ENCODE measurements at places on chromosomes 12 and 14.

GRCh38 chr14:74647678-74648461 is 35.8 kb upstream of the LTBP2 start:
- DNase-seq: no peak

GRCh38 chr14:87102811-87103378 is 890.1 kb downstream of the GALC start:
- DNase-seq: no peak

DNA sequence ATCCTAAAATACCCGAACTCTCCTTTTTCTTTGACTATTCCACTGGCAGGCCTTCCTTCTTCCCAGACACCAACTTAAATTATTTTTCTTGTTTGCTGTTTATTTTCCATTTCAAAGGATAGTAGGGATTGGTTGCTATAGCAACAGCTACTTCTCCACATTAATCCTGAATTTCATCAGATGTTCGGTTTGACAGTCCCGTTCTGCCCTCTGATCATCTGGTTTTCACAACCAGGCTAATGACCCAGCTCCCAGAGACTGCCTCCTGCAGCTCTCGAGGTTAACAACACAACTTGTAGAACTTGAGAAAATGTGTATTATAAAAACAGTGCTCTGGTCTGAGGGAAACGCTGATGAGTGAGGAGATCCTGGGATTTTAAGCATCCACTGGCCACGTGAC is 45.5 kb downstream of the NUAK1 start:
- DNase-seq: no peak

- no peak for DNase-seq
Observed at GRCh38 chr12:3069714-3070113, 7.5 kb upstream of the TSPAN9 start.

GRCh38 chr12:105025890-105026289 is 39.8 kb downstream of the NOPCHAP1 start:
- DNase-seq: no peak

DNA sequence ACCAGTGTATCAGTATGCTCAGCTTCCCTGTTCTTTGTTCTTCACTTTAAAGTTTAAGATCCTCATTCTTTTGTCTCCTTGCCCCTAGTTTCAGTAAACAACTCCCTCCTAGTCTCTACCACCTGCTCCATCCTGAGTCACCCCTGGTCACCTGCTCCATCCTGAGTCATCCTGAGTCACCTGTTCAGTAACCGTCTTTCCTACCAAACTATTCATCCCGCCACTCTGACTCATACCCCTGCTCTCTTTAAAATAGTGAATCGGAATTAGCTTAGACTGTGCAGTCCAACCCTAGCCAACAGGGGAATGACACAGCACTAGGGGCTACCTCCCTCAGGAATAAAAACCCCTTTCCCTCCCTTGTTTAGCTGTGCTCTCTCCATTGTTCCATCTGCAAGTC is 888.1 kb upstream of the MDGA2 start:
- no peak for DNase-seq

GRCh38 chr14:102056694-102057442 is 30.0 kb downstream of the HSP90AA1 start:
- no peak for DNase-seq

- DNase-seq: no peak
Observed at GRCh38 chr12:95484524-95484923, 10.6 kb downstream of the METAP2 start.

Measured in stimulated activated CD4-positive, alpha-beta T cell treated with anti-CD3 and anti-CD28 coated beads, Interleukin-15, amount 100 ng/mL, for 1 hour (primary cell).